ENCODE measurements at places on chromosomes 6 and 20.

- peak; percentile 98 for DNase-seq
Observed at GRCh38 chr6:32177788-32178546, at the start of gene RNF5. Gene RNF5, plus strand, starts transcription at chr6:32178405. Its CDS starts 107 bp downstream, at chr6:32178512.

GRCh38 chr6:20610636-20611370 lies 76.5 kb downstream of the CDKAL1 start:
- DNase-seq, result no peak

DNA sequence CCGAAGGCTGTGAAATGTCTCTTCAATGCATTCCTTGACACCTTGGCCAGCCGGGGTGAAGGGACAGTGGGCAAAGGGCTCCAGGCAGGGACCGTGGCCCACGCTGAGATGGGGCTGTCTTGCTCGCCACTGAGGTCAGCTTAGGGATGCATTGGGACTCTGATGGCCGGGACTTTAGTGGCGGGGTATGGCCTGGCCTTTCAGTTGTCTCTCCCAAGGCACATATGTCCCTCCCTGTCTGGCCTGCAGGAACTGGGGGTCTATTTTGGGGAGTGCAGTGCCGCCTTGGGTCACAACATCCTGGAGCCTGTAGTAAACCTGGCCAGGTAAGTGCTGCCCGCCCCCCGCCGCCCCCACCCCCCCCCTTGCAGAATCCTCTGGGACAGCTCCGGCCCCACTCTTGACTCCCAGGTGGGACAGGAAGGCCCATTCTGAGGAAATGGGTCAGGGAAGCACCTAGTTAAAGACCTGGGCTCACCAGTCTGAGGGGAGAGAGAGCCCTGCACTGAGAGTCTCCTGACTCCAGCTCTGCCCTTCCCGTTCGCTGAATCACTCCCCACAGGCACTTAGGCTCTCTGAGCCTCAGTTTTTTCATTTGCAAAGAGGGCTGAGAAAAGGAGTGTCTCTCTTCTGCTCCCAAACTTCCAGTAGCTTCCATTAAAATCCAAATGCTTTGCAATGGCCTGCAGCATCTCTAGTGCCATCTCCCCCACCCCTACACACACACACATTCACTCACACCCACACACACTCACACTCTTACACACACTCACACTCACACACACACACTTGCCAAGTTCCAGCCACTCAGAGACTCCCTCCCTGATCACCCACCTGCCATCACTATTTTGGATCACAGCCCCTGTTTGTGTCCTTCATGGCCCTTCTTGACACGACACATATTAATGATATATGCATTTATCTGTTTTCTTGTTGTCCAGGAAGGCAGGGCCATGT lies 33.1 kb downstream of the RAB44 start:
- DNase-seq, result no peak

GRCh38 chr6:37783856-37784584 lies 35.5 kb upstream of the ZFAND3 start:
- no peak for DNase-seq

DNA sequence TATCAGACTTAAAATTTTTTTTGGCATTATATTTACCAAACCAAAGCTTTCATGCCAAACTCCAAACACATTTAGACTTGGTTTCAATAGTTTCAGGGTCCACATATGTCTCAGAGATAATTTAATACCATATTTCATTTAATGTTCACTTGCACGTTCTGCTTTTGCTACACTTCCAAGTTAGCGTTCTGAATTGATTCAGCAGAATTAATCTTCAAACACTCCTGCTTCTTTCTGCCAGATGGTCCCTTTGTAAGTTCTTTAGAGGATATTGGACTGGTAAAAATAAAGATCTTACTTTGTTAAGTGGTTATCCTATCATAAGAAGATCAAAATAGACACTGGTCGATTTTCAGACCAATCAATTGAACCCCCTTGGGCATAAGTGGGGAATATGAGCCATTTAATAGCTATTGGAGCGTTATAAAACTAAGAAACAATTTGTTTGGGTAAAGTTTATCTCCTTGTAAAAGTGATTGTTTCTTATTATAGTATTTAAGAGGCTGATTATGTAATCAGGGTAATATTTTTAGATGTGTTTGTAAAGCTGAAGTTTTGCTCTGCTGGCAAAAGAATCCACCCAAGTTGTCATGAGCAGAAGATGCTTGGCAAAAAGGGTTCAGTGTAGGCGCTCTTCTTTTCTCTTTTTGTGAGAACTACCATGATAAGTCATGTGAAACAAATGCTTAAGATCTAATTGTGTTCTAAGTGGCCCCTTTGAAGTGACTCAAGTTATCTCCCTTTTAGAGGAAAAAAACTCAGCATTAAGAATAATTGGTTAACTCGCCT lies 92.2 kb downstream of the MCHR2 start:
- no peak for DNase-seq

DNA sequence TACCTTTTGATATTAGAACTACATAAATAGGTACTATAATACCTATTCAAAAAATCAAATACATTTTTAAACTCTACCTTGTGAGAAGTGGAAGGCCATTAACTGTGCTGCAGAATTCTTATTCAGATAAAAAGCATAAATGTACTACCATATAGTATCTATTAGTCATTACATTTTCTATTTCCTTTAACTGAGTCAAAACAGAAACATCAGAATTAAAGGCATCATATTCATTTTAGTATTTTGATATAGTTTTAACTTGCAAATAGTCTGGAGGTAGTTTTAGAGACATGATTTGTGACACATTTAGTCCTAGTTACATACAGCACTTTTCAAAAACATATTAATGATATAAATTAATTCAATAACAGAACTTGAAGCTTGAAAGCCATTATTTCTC lies 39.9 kb upstream of the TAB2 start:
- no peak for DNase-seq

DNA sequence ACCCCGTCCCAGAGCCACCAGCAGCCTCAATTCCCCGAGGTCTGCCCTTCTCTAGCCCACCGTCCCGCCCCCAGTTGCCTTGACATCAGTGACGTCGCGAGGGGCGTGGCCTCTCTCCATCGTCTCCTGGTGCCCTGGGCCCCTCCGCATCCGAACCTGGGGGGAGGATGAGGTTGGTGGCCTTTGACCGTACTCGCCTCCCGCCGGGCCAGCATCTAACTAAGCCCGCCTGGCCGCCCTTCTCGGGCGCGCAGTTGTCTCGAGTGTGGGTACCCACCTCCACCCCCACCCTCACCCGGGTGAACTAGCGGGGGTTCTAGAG lies 5.5 kb upstream of the ARMC12 start:
- peak; percentile 90 for DNase-seq

GRCh38 chr6:142567461-142567860 lies 265.7 kb downstream of the ADGRG6 start:
- DNase-seq, result no peak

DNA sequence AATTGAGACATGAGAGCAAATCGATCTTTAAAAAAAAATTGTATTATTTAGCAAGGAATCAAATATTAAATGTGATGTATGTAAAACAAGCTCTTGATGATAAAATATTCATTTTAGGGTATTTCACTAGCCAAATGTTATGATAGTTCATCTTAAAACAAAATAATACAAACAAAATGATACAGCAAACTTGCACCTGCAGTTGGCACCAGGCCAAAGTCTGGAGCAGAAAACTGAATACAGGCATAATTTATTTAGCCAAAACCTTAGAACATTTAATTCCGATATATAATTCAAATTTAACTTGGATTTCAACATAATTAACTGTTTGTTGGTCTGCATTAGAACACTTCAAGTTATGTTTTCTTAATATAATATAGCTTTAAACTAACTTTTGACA lies 60.9 kb downstream of the EPHA7 start:
- no peak for DNase-seq

- DNase-seq, result no peak
Observed at GRCh38 chr20:11453430-11453829, 464.3 kb upstream of the BTBD3 start.

DNA sequence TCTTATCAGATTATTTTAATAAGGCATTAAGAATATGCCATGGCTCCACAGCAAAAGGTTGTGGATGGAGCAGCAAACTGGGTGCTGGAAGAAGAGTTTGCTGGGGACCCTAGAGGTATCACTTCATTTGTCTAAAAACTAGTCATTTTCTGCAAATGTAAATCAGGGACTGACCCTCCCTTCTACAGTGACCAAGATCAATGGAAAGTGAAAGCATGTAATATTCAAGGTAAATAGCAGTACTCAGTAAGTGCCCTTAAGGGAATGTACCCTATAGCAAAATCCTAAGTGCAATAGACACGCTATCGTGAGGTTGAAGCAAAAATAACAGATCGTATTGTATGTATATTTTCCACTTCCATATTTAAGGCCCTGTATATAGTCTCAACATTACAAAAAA lies 38.7 kb downstream of the TRDN start:
- no peak for DNase-seq

- peak; percentile 32 for DNase-seq
Observed at GRCh38 chr6:6591778-6592465, 3.4 kb downstream of the LY86 start.

GRCh38 chr6:72595812-72596211 lies 26.1 kb upstream of the KCNQ5 start:
- no peak for DNase-seq

DNA sequence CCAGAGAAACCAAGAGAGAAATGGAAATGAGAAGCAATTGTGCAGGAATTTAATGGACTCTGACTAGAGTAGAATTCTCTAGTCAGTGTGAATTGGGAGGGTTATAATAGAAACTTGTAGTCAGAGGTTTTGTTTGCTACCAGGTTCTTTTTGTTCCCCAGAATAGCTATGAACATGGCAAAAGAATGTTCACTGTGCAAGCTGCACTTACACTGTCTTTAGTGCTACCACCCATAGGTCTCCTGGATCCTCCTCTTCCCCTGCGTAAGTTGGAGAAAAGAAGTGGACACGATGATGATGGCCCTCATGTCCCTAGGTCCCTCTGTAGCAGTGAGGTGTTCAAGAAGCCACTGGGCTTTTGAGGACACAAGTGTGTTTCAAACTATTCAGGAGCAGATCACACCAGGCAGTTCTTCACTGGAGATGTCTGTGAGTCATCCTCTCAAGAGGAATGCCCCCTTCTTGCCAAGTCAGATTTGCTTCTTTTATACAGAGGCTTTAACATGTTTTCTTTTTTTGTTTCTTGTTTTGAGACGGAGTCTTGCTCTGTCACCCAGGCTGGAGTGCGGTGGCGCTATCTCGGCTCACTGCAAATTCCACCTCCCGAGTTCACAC lies 47.6 kb upstream of the SMIM8 start:
- DNase-seq, result no peak

DNA sequence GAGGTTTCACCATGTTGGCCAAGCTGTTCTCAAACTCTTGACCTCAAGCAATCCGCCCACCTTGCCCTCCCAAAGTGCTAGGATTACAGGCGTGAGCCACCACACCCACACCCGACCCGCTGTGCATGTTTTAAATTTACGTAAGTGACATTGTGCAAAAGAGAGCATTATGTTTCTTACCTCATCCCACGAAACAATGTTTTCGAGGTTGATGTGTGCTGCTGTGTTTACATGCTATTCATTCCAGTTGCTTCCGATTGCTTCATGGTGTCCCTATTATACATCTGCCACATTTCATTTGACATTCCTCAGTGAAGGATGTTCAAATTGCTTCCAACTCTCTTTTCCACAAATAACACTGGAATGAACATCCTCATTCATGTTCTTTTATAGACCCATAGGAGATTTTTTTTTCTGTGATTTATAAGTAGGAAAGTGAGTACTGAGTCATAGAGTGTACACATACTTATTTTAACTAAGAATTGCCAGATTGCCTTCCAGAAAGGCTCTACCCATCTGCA lies 403.9 kb upstream of the JARID2 start:
- DNase-seq, result peak; percentile 34

GRCh38 chr6:52984247-52984646 lies 10.8 kb downstream of the GSTA4 start:
- DNase-seq, result peak; percentile 76

DNA sequence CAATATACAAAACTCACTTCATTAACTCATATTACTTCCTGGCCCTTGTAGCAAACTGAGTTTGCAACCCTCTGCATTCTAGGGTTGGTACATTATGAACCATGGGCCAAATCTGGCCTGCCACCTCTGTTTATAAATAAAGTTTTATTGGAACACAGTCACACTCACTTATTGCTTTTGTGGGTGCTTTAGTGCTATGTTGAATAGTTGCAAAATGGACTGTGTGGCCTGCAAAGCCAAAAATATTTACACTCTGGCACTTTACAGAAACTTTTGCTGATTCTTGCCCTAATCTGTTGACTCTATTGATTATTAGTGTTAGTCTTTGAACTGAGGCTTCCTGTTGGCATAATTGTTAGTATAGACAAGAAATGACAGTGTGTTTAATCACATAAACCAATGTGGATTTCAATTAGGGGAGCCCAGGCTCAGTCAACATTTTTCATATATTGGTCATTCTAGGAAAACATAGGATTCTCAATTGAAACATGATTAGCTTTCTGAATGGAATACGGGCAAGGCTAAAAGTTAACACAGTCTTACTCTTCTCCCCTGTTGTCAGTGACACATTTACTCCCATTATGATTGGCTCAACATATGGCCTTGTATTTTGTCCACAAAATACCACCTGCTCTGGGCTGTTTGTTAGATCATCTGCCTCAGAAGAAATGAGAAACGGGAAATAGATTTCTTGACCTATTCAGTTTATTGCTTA lies 241.9 kb upstream of the ZFP64 start:
- no peak for DNase-seq

DNA sequence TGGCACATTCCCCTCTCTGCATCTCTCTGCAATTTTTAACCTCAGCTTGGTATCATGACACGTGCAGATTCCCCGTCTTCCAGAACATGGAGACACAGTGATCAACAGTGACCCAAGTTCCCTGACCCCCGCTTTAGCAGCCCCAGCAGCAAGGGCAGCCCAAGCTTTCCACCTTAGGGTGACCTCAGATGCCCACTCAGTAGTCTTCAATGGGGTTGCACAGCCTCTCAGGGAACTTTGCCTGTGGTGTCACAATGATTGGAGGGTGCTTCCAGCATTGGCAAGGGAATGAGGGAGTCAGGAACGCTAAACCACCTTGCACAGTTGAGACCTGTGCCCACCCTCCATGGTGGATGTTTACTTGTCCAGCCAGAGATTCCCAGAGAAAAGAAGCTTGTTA lies 287.1 kb upstream of the CDH4 start:
- DNase-seq, result no peak
